NCI-H1092 treated with DMSO at 0.1 percent for 48 hours (cell line): ENCODE measurements at places on chromosomes 11 and 22.

GRCh38 chr22:37639771-37640590, 512 bp downstream of the SH3BP1 start:
- no peak for DNase-seq

DNA sequence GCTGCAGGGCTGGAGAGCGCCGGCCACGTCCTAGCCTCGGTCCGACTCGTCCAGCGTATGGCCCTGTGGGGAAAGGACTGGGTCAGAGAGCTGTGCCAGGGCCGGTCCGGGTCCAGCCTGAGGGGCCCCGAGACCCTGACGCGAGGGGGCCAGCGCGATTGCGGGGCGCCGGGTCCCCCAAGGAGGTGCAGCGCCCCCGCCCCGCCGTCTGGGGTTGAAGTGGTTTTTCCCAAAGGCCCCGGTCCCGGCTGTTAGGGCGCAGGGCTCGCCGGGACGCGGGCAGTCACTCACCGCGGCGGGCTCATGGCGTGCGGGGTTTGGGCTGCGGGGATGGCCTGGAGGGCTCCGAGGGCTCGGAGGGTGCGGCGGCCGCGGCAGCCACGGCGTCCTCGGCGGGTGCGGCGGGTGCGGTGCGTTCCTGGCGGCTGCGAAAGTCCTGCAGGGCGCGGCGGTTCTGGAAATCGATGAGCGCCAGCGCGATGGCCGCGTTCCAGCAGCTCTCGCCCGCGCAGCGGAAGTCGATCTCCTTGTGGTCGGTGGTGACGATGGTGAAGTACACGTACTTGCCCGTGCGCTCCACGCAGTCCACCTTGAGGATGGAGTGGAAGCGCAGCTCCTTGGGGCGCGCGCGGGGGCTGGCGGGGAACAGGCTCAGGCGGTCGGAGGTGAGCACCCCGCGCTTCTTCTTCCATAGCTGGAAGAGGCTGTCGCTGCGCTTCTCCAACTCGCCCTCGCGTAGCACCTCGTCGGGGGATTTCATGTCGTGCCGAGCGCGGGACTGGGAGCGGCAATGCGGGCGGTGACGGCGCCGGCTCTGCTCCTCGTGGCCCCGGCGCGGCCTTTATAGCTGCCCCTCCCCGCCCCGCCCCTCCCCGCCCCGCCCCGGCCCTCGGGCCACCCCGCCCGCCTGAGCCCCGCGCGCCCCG, at the start of gene PHLDA2:
PHLDA2 (minus strand) TSS at position 816 of the 926 bp plus-strand sequence; CDS start at position 760, 56 bp downstream.
- DNase-seq: peak; percentile 40

GRCh38 chr11:61069427-61069826, 32.9 kb upstream of the CD5 start:
- DNase-seq: no peak

- DNase-seq: no peak
Measured at GRCh38 chr11:128283451-128283850, 303.9 kb downstream of the ETS1 start.

GRCh38 chr11:16911658-16912057, 102.6 kb downstream of the PLEKHA7 start:
- DNase-seq: no peak

GRCh38 chr11:2433106-2433925, 11.0 kb downstream of the TRPM5 start:
- DNase-seq: no peak

GRCh38 chr11:45880772-45881570, 4.5 kb upstream of the MAPK8IP1 start:
- peak; percentile 65 for DNase-seq

DNA sequence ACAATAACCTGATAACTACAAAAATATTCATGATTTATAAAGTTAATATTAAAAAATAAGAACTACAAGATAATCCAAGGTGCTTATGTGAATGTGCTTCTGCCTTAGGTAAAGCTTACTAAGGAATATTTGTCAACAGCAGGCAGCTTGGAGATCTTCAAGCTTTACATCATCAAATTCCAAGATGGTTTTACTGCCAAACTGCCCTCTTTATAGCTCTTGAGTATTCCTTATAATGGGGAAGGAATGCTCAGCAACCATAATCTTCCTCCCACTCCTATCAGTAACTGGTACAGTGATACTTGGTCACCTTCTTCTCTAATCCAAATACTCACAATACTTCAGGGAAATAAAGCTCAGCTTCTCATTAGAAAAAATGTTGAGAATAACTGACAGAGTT, 30.1 kb downstream of the SBF2 start:
- DNase-seq: no peak

DNA sequence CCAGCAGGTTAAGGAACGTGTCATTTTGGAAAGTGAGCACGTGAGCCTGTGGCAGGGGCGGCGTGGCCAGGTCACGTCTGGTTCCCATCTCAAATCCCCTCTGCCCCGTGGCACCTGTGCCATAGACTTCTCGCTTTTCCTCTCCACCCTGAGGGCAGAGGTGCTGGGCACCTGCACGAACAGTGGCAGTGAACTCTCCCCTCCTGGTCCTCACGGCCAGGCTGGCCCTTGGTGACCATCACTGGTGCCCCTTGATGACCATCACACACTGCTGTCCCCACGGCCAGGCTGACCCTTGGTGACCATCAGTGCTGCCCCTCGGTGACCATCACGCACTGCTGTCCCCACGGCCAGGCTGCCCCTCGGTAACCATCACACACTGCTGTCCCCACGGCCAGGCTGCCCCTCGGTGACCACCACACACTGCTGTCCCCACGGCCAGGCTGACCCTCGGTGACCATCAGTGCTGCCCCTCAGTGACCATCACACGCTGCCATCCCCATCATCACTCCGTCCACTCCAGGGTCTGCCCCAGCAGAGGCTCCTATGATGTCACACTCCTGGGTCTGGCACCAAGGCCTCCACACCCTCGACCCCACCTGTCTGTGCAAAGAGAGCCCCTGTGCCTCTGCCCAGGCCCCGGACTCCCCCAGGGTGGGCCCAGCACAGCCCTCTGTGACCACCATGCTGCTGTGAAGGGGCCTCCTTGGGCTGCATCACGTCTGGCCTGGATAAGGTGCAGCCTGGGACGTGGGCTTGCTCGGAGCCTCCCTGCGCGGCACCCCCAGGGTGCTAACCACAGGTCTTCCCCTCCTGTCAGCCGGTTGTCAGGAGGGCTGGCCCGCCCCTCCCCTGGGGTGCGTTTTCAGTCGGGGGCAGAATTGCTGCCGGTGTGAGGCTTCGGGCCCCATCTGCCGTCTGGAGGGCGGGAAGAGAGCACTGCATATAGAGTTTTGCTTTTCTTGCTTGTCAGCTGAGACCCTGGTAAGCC, 738.6 kb downstream of the BRD1 start:
- DNase-seq: no peak

- no peak for DNase-seq
Measured at GRCh38 chr11:134658481-134659225, 246.6 kb upstream of the B3GAT1 start.

- no peak for DNase-seq
Measured at GRCh38 chr11:10640308-10640707, 53.2 kb downstream of the IRAG1 start.

- peak; percentile 56 for DNase-seq
Measured at GRCh38 chr11:125165111-125165842, 726 bp downstream of the PKNOX2 start.

DNA sequence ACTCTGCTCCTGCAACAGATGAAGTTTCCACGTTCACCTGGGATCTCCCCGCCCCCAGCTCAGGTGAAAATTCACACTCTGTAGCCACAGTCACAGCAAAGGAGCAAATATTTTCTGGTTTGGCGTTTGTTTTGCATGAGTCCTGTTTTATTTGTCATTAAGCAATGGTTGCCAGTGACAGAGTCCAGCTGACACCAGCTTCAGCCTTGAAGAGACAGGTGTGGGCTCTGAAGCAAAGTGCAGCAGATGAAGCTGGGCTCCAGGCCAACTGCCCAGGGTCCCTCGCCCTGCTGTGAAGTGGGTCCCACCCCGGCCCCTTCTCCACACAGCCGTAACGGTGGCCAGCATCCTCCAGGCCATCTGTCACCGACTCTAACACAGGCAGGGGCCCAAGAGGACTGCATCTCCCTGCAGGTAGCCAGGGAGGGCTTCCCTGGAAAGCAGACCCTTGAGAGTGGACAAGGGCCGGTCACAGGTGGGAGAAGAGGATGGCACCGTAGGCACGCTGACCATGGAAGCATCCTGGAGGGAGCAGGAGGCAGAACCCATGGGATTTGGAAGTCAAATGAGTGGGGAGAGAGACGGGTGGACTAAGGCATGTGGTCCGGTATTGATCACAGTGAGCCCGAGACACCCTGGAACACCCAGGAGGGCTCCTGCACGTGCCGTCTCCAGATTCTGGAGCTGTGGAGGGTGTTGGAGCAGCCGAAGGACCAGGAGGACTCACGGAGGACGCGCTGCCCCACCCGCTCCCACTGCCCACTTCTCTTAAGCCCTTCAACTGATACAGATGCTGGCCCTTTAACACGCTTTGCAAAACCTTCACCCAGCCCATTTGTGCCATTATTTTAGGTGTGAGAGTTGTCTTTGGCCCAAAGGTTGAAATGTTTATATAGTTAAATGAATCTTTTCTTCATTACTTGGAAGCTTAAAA, 294.5 kb downstream of the BRD1 start:
- DNase-seq: peak; percentile 14

- peak; percentile 68 for DNase-seq
Measured at GRCh38 chr22:37383341-37383740, 43.9 kb downstream of the ELFN2 start.

- DNase-seq: no peak
Measured at GRCh38 chr22:40714499-40715337, 35.4 kb downstream of the MCHR1 start.

GRCh38 chr11:4041731-4042391, 52.7 kb upstream of the RRM1 start:
- no peak for DNase-seq

GRCh38 chr11:95279921-95280868, 49.2 kb upstream of the SESN3 start:
- no peak for DNase-seq

DNA sequence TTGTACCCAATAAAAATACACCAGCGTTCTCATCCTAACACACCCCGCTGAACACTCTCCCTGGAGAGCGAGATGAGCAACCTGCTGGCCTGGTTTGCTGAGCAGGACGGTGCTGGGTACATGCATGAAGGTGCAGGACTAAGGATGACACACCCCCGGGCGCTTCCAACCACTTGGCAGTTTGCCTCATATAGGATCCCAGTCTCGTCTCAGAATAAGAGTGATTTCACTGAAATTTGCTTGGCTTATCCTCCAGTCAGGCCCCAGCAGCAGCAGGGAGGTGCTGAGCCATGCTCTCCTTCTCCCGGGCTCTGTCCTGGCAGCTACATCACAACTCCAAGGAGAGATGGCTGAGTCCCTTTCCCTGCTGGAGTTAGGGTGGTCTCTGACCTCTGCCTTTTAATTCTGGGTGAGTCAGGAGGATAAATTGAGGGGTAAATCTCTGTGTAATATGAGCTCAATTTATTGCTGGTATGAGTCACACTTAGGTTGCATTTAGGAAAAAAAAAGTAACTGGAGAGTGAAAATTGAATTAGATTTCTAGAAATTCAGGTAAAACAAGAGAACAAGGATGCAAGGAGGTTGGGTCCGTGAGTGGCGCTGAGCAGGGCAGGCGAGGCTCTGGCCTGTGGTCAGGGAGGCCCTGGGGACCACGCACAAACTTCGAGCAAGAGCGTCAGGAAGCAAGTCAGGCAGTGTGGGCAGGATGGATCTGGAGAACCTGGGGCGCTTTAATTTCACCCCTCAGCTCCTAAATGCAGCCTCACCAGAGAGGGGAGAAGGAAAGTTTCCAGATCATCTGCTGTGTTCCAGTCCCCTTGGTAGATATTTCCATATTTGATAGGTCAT, 974.0 kb downstream of the TBC1D22A start:
- DNase-seq: no peak

GRCh38 chr11:117933930-117934329, 4.7 kb upstream of the TMPRSS13 start:
- no peak for DNase-seq

DNA sequence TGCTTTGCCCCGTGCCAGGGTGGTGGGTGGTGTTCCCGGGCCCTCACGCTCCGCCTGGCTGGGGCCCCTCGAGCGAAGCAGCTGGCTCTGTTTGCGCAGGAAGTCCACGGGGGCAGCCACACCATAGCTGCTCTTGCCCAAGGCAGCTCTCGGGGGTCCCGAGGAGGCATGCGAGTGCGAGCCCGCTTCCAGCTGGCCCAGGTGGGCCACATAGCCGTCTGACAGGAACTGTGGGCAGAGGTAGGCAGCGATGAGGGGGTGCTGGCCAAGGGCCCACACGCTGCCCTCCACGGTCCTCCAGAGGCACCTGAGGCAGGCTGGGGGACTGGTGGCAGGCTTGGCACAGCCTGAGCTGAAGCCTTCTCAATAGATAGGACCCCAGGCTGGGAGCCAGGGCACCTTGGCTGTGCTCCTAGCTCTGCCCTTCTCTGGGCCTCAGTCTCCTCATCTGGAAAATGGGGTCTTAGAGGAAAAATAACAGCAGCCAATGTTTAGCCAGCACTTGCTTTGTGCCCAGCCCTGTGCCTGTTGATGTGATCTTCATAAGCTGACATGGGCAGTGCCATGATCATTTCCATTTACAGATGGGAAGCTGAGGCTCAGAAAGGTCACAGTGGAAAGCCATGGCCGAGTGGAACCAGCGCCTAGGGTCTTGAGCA, 9.4 kb downstream of the AIP start:
- DNase-seq: no peak

DNA sequence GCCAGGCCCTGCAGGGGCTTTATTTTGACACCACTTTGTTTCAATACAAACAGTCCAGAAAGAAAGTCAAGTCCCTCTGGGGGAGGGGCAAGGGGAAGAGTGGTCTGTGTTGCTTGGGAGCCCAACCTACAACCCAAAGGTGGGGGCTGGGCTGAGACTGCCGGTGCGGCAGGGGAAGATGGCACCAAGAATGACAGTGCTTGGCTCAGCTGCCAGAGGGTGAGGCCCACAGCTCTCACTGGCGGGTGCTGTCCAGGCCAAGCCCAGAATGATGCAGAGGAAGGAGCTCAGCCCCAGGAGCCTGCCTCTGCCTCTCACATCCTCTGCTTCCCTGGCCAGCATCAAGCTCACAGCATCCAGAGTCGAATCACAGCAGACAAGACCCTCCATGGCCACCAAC, 12.4 kb downstream of the ARFGAP2 start:
- DNase-seq: no peak

GRCh38 chr22:20983081-20983771, 1.1 kb downstream of the LZTR1 start:
- DNase-seq: no peak

GRCh38 chr22:41361716-41362310, 19.9 kb upstream of the TEF start:
- DNase-seq: no peak

GRCh38 chr22:49155770-49156580, 671.7 kb downstream of the BRD1 start:
- DNase-seq: peak; percentile 47

DNA sequence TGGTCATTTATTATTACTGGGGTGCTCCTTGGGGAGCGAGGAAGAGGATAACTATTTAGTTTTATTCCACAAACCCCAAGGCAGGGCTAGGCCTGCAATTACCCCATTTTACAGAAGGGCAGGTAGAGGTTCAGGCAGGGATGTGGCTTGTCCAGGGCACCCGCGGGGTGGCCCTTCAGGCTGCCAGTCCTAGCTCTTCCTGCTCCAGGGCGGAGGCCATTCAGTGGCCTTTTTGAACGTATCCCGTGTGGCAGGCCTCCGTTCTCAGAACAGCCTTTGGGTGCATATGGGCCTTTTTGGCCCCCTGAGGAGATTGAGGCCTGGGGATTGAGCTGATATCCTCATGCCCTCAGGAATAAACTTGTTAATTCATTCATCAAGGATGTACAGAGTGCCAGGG, 66.2 kb downstream of the MPPED1 start:
- no peak for DNase-seq

- no peak for DNase-seq
Measured at GRCh38 chr11:110046775-110047380, 46.3 kb upstream of the ZC3H12C start.
